RPMI7951 (cell line): ENCODE measurements at places on chromosomes 7 and 10. TPM values are rescaled to one million over a fixed set of nuclear protein-coding genes. Genes with fewer than 3 reads are reported as not detected.

POLL gene
- 6.2 and 6.6 TPM in 2 replicates for total RNA-seq

CPA1 gene
- total RNA-seq: not detected in 2 replicates

FAM25G gene
- not detected in 2 replicates for total RNA-seq

TUBB8 gene
- not detected in 2 replicates for total RNA-seq

NXPH1 gene
- not detected in 2 replicates for total RNA-seq

JAZF1 gene
- 9.1 and 11.3 TPM in 2 replicates for total RNA-seq

COX19 gene
- total RNA-seq: 6.8 and 7.1 TPM in 2 replicates

PRPS1L1 gene
- total RNA-seq: not detected in 2 replicates

GLI3 gene
- 7.7 and 10.0 TPM in 2 replicates for total RNA-seq

FFAR4 gene
- total RNA-seq: not detected in 2 replicates

UCN3 gene
- total RNA-seq: not detected in 2 replicates

MBL2 gene
- not detected in 2 replicates for total RNA-seq

OSBPL3 gene
- total RNA-seq: 35.0 and 39.4 TPM in 2 replicates

DEPP1 gene
- total RNA-seq: 14.5 and 16.5 TPM in 2 replicates

HIP1 gene
- 20.9 and 22.9 TPM in 2 replicates for total RNA-seq

RAMP3 gene
- 0.78 and 0.84 TPM in 2 replicates for total RNA-seq

PPP1R9A gene
- total RNA-seq: under 0.01 and 0.12 TPM in 2 replicates

RGS10 gene
- 21.5 and 22.9 TPM in 2 replicates for total RNA-seq

WNT2 gene
- total RNA-seq: not detected in 2 replicates

AFAP1L2 gene
- total RNA-seq: 1.7 and 2.0 TPM in 2 replicates

GBX1 gene
- not detected in 2 replicates for total RNA-seq

SUPV3L1 gene
- total RNA-seq: 15.3 and 17.5 TPM in 2 replicates

AQP1 gene
- total RNA-seq: 68.7 and 70.4 TPM in 2 replicates

ZNF775 gene
- total RNA-seq: 1.8 and 3.4 TPM in 2 replicates

PDLIM1 gene
- 38.4 and 38.8 TPM in 2 replicates for total RNA-seq

BNIP3 gene
- total RNA-seq: 314 and 385 TPM in 2 replicates

UNC5B gene
- 19.3 and 25.3 TPM in 2 replicates for total RNA-seq

SNCG gene
- 0.59 and 1.6 TPM in 2 replicates for total RNA-seq

PODXL gene
- 48.2 and 49.0 TPM in 2 replicates for total RNA-seq

LIPN gene
- not detected in 2 replicates for total RNA-seq

BRAF gene
- 12.7 and 12.8 TPM in 2 replicates for total RNA-seq

ZNF804B gene
- total RNA-seq: not detected in 2 replicates

CRHR2 gene
- total RNA-seq: not detected in 2 replicates

CACNB2 gene
- total RNA-seq: not detected in 2 replicates

SSC4D gene
- 0.10 and 0.60 TPM in 2 replicates for total RNA-seq

ZNF518A gene
- total RNA-seq: 14.9 and 19.5 TPM in 2 replicates

LBX1 gene
- total RNA-seq: not detected in 2 replicates

TMEM229A gene
- total RNA-seq: not detected in 2 replicates

HERC4 gene
- 41.2 and 41.3 TPM in 2 replicates for total RNA-seq

ITGA8 gene
- total RNA-seq: 6.7 and 7.6 TPM in 2 replicates

GJD4 gene
- not detected in 2 replicates for total RNA-seq

LRRC18 gene
- not detected in 2 replicates for total RNA-seq

CLCN1 gene
- not detected in 2 replicates for total RNA-seq
